H7 (cell line): ENCODE measurements at places on chromosomes 5 and 9.

GRCh38 chr9:137558127-137558526 is 6.4 kb downstream of the MRPL41 start:
- DNase-seq: no peak

DNA sequence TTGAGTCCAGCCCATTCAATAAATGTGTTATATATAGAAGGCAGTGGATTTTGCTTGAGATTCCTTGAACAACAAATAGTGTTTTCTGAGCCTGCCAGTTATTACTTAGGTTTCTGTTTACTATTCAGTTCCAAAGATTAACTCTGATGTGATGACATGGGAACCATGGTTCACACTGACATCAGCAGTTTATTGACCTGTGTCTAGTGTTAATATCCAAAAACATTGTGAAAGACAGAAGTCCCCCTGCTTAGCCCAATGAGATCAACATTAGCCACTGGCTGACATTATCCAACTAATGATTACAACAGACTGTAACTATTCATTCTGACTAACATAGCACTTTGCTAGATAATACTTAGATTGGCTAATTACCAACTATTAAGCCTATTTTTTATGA is 14.9 kb downstream of the APBA1 start:
- no peak for DNase-seq

GRCh38 chr9:136312009-136312375 is 8.1 kb upstream of the CCDC187 start:
- DNase-seq: no peak

DNA sequence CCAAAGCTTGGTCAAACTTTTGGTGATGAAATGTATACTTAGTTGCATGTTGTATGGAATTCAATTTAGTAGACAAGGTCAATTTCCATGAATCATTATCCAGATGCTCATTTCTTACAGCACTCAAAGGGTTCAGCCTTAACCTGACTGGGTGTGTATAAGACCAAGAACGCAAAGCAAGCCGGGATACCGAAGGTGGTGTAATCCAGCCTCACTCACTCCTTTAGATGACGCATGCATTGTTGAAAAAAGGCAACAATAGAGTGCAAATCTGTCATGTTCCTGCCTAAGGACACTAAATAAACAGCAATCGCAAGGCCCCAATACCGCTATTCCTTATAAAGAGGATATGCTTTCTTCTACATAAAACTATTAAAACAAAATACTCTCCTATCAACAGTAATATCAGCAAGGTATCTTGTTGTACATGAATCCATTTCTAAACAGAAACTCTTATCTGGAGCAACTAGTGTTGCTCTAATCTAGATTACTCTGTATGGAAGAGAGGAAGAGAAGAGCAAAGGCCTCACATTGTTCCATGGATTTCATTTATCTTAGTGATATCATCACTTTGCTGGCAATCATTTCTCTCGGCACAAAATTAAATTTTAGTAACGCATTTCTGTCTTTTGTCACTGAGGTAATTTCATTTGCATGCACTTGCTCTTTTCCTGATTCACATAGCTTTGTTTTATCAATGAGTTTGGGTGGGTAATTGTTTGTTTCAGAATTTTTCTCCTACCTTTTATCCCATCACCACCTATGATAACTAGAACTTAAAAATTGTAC is 96.2 kb downstream of the PLK2 start:
- DNase-seq: no peak

GRCh38 chr5:29777373-29777772 is 1416.1 kb upstream of the CDH6 start:
- no peak for DNase-seq

GRCh38 chr9:115085773-115086377 is 32.1 kb downstream of the TNC start:
- DNase-seq: no peak

DNA sequence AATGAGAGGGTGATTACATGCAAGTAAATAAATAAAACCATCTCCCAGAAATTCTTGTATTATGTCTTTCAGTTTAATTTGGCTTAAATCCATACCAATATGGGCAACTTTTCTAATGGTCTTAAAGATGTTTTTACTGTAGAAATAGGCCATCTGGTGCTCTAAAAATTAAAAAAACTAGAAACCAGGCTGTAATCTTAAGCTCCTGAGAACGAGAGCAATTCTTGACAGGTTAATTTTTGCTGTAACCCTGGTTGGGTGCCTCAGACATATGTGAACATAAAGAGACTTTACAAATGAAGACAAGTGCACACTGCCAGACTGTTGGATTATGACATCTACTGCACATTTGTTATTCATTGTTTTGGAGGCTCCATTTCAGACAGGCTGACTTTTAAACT is 246.8 kb upstream of the DAB2 start:
- DNase-seq: no peak

DNA sequence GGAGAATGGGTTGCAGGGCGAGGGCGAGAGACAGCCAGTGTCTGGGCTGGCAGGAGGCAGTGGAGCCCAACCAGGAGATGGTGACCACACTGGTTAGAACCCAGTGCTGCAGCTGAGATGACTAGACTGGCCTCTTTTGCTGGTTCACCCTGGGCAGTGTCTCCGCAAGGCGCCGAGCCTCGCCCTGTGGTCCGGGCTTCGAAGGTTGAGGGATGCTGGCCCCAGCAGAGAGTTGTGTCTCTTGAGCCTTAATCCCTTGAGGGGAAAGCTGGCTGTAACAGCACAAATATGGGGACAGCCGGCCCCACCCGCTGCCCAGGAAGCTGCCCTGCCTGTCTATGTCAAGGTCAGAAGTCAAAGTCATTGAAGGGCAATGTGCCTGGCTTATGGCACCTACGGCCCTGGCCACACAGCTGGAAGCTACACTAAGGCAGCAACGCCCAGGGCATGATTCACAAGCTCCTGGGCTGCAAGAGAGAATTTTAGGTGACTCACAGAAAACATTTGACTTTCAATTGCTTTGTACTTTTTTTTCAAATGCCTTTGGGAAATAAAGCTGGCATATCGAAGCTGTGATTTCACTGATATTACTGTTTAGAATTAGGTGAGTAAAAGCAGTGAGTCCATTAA is 33.3 kb downstream of the NKX2-5 start:
- no peak for DNase-seq

DNA sequence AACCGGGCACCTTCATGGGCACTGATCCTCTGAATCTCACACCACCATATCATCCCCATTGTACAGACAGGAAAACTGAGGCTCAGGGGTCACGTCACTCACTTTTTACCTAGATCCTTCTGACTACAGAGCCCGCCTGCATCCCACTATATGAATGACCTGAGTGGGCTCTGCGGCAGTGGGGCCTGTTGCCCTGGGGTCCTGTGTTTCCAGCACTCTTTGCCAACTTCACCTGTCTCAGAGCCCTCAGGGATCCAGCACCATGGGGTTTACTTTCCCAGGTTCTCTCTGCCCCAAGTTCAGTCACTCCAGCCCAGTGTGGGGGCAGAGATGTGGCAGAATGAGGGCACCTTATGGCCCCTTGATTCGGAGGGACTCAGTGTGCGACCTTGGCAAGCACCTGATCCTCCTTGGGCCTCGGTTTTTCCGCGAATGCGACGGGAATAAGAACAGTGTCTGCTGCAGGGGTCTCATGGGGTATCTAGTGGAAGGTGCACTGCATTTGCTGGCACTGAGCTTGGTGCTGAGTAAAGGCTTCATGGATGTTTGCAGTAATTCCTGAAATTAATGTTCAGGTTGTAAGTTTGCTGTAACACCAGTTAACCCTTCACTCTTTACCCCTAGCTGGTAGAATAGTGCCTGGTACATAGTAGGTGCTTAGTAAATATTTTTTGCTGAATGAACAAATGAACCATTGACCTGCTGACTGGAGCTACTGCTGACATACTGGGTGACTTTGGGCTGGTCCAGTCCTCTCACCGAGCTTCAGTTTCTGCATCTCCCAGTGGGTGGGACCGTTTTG is 47.1 kb upstream of the BOD1 start:
- no peak for DNase-seq

DNA sequence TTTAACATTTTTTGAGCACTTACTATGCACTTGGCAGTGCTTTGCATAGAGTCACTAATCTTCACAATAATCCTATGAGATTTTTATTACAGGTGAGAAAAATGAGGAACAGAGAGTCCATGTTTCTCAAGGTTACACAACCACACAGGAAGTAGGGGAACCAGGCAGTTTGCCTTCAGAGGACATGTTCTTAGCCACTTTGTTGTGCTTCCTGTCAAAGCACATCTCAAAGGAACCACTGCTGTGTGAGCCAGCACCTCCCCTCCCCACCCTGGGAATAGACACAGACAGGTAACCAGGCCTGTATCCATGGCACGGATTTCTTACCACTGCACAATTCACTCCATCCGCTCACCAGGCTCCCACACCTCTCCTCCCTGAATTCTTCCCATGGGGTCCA is 6.3 kb upstream of the DNAJB5 start:
- no peak for DNase-seq

DNA sequence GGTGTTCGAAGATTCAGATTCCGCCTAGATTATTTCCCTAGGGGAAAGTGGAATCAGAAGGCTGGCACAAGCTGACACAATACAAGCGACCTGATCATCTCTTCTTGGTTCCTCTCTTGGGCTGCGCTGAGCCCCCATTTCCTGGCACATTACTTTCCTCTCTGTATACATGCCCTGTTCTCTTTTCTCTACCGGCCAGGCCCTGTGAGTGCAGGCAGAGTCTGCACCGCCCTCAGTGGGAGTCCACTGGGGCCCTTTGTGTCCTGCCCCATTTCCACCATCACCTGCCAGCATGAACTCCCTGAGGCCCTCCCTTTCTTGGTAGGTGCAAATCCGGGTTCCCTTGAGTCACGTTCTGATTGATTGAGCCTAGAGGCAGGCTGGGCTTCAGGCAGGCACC is 287.9 kb downstream of the MSX2 start:
- DNase-seq: peak; percentile 24

DNA sequence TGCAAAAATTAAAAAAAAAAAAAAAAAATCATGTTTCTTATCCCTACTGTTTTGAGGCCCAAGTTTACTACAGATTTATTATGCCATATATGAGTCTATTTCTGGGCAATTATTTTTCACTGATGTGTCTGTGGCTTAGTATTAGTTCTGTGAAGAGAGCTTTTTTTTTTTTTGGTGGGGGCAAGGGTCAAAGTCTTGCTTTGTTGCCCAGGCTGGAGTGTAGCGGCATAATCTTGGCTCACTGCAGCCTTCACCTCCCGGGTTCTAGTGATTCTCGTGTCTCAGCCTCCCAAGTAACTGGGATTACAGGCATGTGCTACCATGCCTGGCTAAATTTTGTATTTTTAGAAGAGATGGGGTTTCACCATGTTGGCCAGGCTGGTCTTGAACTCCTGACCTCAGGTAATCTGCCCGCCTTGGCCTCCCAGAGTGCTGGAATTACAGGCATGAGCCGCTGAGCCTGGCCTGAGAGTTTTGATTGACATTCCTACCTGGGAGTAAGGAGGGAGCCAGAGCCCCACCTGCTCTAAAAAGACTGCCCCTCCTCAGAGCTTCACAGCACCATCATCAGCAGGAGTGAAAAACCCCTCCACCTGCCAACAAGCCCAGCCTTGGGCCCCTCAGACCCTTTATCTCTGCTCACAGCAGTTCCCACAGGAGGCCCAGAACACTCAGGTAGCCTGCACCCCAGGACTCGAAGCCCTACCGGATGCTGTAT is 36.1 kb upstream of the JADE2 start:
- DNase-seq: no peak

DNA sequence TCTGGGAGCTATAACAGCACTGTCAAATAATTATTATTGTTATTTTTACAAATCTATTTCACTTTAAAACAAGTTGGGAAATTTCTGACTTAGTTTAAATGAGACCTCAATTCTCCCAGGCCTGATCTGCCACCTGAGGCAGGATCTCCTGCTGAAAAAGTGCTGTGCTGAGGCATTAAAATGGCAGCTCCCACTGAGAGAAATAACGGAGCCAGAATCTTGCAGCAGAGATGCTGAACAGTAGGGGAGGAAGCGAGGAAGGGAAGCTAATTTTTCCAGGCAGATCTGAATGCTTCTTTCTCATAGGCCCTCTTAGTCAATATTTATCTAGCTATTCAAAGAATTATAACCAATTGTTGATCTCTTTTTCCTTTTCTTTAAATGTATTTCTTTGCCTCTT is 196.3 kb downstream of the ZNF462 start:
- peak; percentile 17 for DNase-seq

- no peak for DNase-seq
Measured at GRCh38 chr5:161432798-161433197, 113.7 kb downstream of the GABRB2 start.

DNA sequence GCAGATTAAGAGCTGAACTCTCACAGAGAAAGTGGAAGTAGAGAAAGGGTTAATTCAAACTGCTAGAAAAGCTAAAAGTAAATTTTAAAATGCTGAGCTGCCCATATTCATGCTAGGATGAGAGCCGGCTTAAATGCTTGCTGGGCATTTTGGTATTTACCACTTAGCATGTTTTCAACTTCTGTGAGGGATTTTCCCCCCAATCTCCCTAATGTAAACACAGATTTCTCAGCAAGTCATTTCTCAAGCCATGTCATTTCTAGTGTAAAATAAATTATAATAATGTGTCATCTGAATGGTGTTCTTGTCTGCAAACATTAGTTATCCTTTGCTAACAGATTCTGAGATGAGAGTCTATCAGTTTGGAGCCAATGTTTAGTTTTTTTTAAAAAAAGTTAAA is 22.3 kb downstream of the RPS23 start:
- no peak for DNase-seq

GRCh38 chr5:18181575-18181974 is 547.3 kb downstream of the TAF11L14 start:
- DNase-seq: no peak

DNA sequence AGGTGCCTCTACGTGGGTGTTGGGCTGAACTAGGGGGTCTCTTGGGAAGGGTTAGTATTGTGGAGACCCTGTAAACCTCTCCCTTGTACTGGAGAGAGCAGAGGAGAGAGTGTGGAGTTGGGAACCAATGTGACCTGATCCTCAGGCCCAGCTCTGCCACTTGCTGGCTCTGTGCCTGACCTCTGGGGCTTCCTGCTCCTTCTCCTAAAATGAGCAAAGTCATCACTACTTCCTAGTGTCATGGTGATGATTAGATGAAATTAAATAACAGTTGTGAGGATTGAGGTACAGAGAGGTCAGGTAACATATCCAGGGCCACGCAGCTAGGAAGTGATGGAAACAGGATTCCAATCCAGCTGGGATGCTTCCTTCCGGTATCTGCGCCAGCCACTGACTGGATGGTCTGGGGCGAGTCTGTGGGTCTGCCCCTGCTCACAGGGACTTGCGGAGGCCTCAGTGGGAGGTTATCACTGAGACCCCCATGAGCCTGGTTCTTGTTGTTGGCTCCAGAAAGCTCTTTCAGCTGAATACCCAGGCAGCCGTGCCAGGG is 9.2 kb downstream of the GALNT10 start:
- no peak for DNase-seq

DNA sequence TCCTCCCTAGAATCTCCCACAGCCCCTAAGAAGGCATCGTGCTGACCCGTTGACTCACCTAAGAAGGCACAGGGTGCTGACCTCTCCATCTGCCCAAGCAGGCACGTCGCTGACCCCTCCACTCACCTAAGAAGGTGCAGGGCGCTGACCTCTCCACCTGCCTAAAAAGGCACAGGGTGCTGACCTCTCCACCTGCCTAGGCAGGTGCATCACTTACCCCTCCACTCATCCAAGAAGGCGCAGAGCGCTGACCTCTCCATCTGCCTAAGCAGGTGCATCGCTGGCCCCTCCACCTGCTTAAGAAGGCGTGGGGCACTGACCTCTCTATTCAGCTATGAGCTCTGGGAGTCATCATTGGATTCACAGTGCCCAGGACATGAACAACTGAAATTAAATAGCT is 54.4 kb upstream of the FCN1 start:
- no peak for DNase-seq
